Amniotic stem cell (primary cell): ENCODE measurements at places on chromosomes 4 and X.

DNA sequence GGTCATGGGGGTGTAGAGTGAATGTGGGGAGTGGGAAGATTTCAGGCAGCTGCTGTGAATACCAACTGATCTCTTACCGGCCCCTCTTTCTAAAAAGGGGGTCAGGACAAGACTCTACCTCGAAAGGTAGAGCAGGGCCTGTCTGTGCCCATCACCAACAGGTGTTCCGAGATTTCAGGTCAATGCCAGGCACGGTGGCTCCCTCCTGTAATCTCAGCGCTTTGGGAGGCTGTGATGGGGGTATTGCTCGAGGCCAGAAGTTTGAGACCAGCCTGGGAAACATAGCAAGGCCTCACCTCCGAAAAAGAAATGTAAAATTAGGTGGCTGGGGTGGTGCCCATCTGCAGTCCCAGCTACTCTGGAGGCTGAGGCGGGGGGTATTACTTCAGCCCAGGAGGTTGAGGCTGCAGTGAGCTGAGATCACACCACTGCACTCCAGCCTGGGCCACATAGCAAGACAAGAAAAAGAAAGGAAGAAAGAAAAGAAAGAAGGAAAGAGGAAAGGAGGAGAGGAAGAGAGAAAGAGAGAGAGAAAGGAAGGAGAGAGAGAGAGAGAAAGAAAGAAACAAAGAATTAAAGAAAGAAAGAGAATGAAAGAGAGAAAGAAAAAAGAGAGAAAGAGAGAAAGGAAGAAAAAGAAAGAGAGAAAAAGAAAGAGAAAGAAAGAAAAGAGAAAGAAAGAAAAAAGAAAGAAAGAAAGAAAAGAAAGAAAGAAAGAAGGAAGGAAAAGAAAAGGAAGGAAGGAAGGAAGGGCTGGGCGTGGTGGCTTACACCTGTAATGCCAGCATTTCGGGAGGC lies 50.1 kb downstream of the CRLF2 start:
- no peak for DNase-seq

- DNase-seq, result peak; percentile 8
Observed at GRCh38 chr4:125750828-125751466, 436.2 kb downstream of the FAT4 start.

DNA sequence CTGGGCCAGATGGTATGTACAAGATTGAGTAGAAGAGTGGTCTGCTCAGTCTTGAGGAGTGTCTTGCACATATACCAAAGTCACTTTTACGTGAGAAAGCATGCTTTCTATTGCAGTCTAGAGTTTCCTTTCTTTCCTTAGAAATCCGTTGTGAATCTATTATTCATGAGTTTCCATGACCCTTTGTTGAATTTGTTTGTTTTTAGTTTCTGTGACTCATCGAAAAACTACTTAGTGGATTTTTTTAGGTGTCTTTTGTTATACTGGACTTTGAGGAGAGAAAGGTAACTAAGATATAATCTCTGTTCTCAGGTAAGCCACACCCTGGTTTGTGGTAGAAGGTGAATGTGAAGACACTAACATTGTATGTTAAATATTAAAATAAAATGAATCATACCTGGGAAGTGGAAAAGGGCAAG lies 23.0 kb downstream of the GALNT7 start:
- DNase-seq, result no peak

GRCh38 chr4:185867770-185868169 lies 55.8 kb upstream of the SORBS2 start:
- no peak for DNase-seq

DNA sequence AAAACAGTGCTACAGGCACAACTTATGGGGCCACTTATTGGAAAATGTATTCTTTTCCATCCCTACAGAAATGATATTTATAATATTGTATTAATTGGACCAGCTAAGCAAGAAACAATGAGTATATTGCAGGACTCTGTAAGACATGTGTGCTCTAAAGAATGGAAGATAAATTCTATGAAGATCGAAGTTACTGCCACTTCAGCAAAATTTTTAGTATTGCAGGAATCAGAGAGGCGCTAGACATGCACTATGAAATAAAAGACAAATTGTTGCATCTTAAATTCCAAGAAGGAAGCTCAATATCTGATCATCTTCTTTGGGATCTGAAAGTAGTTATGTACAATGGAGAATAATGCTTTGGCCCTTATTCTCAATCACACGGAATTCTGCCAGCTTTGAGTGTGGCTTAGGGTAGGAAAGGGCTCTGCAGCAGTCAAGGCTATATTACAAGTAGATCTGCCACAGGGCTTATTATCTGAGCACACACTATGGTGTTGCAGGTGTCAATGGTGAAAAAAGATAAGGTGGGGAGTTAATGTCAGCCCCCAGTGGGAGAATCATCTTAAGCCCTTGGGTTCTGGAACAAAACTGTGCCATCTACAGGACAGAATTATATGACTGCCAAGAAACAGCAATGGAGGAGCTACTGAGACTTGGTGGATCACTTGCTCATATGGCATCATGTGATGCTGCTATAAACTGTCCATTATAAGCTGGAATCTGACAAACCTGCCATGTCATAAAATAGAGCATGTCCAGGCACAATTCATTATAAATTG lies 334.0 kb upstream of the NDST3 start:
- no peak for DNase-seq

GRCh38 chrX:118221270-118221669 lies 104.7 kb upstream of the KLHL13 start:
- no peak for DNase-seq

DNA sequence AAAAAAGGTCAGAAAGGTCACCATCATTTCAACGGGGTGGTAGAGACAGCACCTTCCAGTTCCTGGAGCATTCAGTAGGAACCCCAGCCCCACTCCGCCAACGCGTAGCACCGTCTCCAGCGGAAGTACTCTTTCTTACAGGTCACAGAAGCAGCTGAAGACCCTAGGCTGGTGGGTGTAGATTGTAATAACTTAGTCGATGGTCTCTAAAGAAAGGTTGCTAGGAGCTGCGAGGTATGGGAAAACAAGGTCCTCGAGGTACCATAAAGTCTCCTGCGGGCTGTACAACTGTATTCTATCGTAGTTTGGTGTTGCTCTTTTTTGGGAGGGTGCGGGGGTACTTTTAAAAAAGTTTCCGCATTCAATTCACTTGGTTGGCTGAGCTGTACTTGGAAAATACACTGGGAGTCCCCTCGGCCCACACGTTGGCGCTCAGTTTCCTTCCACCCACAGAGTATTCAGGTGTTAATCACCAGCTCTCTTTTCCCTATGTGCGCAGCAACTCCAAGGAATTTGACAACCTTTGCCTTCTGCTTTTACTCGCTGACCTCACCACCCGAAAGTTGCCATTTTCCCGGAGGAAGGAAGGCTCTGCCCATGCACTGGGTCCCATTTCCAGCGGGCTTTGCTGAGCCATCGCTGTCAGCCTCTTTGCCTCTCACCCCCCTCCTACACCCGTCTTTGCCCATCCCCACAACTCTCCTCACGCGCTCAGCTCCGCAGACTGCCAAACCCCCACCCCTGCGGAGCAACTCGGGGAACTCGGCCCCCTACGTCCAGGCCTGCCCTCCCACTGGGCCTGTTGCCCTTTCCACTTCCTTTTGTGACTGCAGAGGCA lies 4.8 kb upstream of the SOX3 start:
- no peak for DNase-seq

- DNase-seq, result no peak
Observed at GRCh38 chrX:148567779-148568178, 67.4 kb downstream of the AFF2 start.

DNA sequence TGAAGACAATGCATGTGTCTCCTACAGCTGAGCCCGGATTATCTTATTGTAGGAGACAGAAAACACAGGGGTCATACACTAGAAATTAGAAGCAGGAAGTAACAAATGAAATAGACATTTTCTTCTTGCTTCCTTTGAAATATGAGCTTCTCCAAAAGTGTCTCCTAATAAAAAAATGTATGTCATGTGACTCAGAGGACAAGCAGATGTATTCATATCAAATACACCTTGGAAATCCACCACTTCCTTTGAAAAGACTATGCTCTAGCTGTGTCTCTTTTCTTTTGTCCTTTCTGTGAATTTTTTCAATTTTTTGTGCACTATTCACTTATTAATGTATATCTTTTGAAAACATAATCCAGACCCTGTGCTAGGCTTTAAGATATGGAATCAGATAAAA lies 1906.2 kb downstream of the C4orf33 start:
- no peak for DNase-seq

DNA sequence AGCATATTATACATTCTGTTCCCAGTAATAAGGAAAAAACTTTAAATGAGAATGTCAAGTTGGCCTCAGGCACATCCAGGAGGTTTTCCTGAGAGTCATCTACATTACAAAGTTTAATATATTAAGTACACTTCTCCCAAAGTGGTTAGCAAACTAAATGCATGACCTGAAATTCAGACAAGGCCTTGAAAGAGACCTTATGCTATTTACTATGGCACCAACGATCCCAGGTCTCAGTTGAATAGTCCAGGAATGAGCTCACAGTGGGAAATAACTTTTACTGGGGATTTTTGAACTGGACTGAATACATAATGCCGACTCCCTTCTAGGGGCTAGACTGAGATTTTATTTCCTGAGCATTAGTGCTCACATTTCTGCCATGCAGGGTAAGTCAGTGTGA lies 1577.5 kb upstream of the PCDH7 start:
- DNase-seq, result no peak

DNA sequence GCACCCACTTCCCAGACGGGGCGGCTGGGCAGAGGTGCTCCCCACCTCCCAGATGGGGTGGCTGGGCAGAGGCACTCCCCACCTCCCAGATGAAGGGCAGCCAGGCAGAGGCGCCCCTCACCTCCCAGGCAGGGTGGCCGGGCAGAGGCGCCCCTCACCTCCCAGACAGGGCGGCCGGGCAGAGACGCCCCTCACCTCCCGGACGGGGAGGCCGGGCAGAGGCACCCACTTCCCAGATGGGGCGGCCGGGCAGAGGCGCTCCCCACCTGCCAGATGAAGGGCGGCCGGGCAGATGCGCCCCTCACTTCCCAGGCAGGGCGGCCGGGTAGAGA lies 61.2 kb downstream of the UPRT start:
- DNase-seq, result no peak

DNA sequence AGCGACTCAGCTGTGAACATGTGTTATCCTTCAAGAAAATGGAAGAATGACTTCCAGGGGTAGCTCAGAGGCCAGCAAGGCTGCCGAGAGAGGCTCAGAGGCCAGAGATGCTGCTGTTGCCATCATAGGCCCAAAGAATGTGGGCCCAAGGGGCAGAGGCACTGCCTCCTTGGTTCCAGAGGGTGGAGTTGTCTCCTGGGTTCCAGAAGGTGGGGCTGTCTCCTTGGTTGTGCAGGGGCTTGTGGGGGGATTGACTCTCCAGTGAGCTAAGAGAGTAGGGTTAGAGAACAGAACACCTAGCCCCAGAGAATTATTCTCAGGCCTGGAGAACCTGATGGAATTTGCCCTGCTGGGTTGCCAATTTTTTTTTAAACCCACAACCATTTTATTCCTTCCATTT lies 62.6 kb downstream of the DGKK start:
- DNase-seq, result no peak

- no peak for DNase-seq
Observed at GRCh38 chr4:15935504-15936402, 2.8 kb downstream of the FGFBP1 start.

- DNase-seq, result no peak
Observed at GRCh38 chr4:79679859-79680258, 271.8 kb upstream of the GK2 start.

- DNase-seq, result no peak
Observed at GRCh38 chr4:681736-682451, 7.1 kb downstream of the SLC49A3 start.

GRCh38 chr4:173793937-173794510 lies 264.0 kb upstream of the HAND2 start:
- DNase-seq, result no peak

DNA sequence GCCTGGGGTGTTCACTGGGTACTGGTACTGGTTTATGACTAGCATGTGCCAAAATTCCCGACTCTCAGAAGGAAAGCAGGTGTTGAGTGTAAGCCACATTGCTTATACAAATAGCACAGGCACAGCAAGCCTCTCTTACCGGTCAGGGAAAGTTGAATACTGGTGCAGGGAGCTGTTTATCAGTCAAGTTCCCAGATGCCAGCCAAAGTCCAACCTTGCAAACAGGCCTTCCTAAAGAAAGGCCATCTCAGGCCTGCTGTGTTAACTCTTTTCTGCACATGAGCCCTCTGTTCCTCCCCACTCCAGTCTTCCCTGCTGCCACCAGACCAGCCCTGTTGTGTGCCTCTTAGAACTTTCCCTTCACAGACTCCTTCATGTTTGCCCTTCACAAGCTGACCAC lies 34.2 kb downstream of the PKD2 start:
- no peak for DNase-seq

GRCh38 chr4:88010966-88011365 lies 3.5 kb downstream of the PKD2 start:
- DNase-seq, result no peak

- no peak for DNase-seq
Observed at GRCh38 chrX:72011734-72012133, 101.1 kb downstream of the NHSL2 start.

- no peak for DNase-seq
Observed at GRCh38 chr4:90994851-90995574, 867.8 kb downstream of the CCSER1 start.

- no peak for DNase-seq
Observed at GRCh38 chr4:81807386-81807785, 335.7 kb upstream of the RASGEF1B start.

GRCh38 chrX:131225078-131225477 lies 64.0 kb downstream of the IGSF1 start:
- no peak for DNase-seq

DNA sequence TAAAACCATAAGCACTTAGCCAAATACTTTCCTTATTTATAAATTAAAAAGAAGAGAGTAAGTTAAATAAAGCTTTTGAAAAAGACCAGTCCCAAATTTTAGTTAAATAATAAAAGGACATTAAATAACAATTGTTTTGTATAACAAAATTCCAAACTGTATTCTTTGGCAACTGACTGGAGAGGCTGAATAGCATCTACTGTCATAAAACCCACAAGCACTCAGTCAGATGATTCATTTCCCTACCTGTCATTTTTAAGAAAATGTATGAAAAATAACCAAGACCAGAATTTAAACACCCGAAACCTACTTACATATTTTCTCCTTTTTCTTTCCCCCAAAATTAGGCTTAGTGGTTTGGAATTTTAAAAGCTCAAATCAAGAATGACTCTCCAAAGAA lies 32.5 kb upstream of the SMIM10L2A start:
- DNase-seq, result no peak

DNA sequence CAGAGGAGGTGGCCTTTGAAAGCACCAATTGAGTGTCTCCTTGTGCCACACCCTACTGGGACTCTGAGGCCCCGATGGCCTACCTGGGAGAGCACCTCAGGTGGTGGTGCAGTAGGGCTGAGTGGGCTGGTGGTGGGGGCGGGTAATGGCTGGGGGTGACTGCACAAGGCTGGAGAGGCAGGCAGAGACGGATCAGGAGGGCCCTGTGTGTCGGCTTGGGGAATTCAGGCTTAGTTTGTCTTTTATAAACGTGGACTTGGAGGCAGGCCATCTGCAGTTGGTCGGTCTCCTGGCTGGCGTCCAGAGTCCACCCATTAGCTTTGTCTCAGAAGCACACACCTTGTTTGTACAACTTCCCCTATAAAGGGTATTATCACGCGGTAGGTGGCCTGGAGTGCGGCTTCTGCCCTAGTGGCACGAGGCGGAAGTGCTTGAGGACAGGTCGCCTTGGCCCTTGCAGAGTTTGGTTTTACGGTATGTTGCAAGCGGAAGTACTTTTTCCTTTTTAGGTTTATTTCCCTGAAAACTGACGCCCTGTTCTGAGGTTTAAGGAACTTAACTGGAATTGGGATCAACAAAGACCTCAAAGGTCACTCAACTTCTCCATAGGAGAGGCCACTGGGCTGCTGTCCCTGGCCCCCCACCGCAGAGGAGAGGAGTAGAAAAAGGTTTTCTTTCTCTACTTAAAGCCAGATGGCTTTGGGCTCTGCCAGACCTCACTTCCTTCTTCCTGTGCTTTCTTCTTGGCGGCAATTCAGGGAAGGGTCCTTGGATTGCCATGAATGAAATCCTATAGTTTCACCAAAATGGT lies 8.0 kb downstream of the TBC1D14 start:
- DNase-seq, result no peak
